NCI-H187 treated with DMSO at 0.1 percent for 48 hours (cell line): ENCODE measurements at places on chromosomes 7 and 10.

DNA sequence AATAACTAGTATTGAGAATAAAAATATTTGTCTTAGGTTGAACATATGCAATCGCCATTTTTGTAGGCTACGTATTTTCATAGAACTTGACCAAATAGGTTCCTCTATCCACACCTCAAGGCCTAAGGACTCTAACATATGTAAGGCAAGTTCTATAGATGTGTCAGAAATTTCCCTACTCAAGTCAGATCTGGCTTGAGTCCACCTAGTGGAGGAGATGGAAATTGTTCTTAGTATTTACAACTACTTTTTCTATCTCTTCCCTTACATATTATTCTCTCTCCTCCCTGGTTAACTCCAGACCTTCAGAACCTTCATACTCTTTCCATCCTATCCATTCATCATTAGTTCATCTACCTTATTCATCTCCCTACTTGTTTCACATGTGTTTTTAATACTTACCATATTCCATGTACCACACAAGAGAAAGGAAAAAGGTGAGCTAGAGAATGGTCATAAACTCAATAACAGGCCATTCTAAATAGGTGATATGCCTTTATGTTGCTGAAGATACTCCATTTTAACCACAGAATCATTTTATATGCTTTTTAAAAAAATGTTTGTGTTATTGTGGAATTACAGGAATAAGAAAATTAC is 174.5 kb upstream of the HDAC9 start:
- DNase-seq: no peak

GRCh38 chr7:70035519-70035918 is 437.2 kb downstream of the AUTS2 start:
- no peak for DNase-seq

- DNase-seq: no peak
Observed at GRCh38 chr10:178208-178607, 43.0 kb downstream of the ZMYND11 start.

DNA sequence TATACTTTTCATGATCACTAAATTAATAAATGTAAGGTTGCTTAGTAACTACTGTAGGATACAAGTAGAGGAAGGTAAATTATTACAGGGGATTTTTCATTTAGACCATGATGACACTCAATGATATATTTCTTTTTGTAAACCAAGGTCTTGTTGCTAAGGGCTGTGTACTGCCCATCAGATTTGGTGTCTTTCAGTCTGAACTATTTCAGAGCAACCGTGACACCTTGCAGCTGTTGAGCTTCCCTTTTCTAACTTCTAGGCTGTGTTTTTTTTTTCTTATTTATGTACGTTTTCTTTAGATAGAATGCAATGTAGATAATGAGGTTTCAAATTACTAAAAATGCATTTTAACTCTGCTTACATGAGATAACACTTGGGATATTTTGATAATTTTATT is 292.0 kb upstream of the MBL2 start:
- DNase-seq: no peak

DNA sequence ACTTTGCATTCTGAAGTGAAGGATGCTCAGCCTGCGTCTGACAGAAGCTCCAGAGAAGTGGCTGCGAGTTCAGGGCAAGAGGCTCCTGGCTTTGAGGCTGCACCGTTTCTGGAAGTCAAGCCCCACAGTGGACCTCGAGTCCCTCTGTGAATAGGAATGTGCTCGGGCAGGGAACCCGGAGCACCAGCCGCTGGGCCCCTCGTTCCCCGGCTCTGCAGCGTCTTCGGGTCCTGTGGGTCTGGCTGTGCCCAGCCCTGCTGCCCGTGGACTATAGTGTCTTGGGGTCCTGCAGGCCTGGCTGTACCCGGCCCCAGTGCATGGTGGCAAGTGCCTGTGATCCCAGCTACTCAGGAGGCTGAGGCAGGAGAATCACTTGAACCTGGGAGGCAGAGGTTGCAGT is 45.3 kb upstream of the PRKAR1B start:
- no peak for DNase-seq

- DNase-seq: no peak
Observed at GRCh38 chr10:84539216-84539615, 210.8 kb downstream of the CCSER2 start.

DNA sequence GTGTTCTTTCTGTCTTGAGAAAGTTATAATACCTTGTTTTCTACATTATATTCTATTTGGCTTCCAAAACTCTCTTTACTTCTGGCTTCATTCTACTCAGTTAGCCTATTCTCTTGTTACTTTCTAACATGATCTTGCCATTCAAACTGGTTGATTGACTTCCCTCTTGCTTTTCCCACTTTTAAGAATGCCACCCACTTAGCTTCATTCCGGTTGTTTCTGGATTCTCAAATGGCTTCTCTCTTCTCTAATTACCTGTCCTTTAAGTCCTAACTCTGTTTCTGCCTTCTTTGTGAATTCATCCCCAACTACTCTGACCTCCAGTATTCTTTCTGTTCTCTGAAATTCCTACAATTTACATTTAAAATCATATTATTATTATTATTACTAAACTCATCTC is 52.0 kb downstream of the ANKIB1 start:
- no peak for DNase-seq

DNA sequence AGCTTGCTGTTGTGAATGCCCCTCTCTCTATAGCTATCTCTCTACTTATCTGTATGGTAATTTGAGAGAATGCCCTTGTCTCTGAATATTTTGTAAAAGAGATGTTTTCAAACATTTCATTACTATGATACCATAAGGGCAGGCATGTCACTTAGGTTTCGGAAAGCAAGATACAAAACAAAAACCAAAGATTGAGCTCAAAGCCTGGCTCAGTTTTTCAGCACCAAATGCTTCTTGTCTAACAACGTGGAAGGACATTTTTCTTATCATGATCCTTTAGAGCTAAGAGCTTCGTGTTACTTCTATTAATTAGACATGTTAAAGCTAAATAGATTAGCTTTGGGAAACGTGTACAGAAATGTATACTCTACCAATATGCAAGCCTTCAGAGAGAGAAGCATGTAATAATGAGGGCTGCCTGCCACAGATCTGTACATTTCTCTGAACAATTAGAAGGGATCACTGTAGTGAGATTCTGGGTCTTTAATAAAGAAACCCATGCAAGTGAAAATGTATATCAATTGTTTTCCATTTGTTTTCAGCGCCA is 148.9 kb downstream of the ARID5B start:
- no peak for DNase-seq

DNA sequence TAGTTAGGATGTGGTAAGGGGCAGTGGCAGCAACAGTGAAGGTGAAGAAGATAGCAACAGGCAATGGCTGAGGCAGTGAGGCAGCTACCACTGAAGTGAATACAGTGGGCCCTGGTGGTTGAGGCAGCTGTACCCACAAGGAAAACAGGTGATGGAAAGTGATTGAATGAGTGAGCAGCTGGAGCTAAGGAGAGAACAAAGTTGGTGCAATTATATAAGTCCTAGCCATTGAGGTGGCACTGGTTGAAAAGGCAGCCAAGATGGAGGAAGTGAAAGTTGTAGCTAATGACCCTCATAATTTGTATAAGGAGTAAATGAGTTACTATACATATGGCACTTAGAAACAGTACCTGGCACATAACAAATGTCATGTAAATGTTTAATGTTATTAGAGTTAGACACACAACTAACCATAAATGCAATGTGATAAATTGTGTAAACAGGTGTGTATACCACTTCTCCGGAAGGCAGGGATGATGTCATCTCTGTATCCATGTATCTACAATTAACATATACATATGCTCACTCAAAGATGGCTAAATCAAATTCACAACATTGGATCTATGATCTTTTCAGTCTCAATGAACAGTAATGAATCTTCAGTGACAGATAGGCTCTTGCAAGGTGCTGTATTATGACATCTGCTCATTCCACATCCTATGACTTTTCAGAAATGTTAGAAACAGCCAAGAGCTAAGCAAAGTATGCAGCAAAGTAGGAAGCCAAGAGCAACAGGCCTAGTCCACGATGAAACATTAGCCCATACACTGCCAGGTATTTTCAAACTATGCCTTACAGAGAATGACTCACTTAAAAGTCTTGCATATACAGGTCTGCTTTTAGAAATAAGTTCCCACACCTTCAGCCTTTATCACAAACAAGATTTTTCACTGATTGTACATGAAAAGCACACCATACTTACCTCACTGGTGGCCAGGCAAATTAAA is 10.7 kb downstream of the XPNPEP1 start:
- DNase-seq: no peak

GRCh38 chr10:43229208-43230061 is 37.4 kb downstream of the RASGEF1A start:
- DNase-seq: no peak

DNA sequence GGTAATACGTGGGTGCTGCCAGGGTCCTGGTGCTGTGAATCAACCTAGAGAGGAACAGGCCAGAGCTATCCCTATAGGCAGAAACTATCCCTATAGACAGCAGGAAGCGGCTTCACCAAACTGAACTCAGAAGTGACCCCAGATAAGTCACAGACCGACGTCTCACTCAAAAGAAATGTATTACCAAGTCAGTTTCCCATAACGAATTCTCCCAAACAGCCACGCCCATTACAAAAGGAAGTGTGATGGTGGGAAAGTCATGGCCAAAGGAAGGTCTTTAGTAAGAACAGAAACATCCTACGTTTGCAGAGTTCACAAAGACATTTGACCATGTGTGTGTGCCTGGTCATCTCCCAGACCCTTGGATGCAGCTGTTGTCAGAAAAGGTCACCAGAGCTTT is 470.8 kb upstream of the ADARB2 start:
- DNase-seq: no peak

- DNase-seq: no peak
Observed at GRCh38 chr7:70132852-70133690, 534.8 kb downstream of the AUTS2 start.

DNA sequence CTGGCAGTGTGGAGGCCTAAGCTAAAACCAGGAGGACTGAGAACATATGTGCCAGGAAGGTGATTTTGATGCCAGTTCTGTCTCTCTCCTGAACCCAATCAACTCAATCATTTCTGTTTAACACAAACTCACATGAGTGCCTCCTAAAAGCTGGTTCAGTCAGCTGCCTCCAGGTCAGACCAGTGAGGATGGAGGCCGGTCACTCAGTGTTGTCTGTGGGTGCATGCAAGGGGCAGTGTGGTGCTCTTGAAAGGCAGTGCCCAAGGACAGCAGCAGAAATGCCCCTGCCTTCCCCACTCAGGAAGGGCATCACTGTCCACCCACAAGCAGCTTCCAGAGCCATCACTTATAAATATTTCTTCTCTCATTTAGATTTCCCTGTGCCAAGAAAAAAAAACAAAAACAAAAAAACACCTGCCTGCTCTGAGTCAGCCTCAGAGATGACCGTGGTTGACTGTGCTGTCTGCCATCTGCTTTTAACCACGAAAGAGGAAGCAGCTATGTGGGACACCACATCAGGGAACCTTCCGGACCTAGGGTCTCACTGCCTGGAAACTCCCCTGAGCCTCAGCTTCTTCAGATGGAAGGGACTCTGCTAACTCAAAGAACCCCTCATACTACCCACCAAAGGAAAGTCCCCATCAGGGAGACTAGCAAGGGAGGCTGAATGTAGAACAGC is 39.1 kb downstream of the VOPP1 start:
- DNase-seq: no peak

- DNase-seq: no peak
Observed at GRCh38 chr7:130397758-130398073, 17.4 kb downstream of the CPA1 start.

GRCh38 chr7:108099713-108100112 is 30.4 kb downstream of the LAMB4 start:
- DNase-seq: no peak

DNA sequence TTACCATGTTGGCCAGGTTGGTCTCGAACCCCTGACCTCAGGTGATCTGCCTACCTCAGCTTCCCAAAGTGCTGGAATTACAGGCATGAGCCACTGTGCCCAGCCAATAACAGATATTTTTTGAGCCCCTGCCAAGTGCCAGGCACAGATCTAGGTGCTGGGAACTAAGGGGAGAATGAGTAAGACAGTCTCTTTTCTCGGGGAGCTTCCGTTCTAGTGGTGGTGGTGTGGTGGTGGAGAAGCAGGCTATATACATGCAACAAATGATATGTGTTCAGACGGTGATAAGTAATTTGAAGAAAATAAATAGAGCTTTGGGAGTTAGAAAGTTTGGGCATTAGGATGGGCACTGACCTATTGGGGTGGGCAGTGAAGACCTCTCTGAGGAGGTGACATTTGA is 76.7 kb upstream of the VKORC1L1 start:
- DNase-seq: no peak

DNA sequence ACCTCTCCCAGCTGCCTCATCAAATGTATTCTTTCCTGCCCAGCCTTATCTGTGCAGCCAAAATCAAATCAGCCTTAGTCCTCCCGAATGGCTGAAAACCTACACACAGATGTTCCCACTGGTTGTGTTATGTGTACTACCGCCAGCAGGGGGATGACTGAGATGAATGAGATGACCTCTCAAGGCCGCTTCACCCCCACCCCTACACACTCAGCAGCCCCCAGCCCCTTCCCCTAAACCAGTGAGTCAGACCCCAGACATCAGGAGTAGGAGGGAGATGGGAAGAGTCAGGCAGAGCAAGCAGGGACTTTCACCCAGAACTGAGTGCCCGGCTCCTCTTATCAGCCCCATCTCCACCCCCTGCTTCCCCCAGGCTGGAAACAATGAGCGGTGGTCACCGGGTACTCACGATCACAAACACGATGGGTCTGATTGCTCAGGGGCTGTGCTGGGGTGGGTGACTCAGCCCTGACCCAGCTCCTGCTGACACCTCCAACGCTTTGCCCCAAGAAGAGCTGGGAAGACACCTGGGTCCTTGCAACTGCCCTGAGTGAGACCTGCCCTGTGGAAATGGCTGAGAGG is 6.5 kb upstream of the C10orf105 start:
- DNase-seq: no peak

DNA sequence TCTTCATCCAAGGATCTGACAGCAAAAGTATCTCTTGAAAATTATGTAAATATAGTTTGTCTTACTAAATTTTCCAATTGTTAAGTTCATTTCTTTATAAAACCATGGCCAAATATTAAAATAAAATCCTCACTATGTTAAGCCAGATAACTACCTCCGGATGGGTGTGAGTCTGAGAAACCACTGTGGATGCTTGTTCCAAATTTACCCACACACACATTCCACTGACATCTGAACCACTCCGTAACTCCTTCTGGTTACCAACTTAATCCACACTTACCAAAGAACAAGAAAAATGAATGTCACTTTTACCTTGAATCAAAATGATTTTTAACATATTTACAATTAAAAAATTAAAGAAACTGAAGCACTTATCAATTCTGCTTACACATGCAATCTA is 19.7 kb downstream of the CYTH3 start:
- DNase-seq: no peak

GRCh38 chr7:87187120-87187519 is 32.4 kb downstream of the TMEM243 start:
- no peak for DNase-seq

DNA sequence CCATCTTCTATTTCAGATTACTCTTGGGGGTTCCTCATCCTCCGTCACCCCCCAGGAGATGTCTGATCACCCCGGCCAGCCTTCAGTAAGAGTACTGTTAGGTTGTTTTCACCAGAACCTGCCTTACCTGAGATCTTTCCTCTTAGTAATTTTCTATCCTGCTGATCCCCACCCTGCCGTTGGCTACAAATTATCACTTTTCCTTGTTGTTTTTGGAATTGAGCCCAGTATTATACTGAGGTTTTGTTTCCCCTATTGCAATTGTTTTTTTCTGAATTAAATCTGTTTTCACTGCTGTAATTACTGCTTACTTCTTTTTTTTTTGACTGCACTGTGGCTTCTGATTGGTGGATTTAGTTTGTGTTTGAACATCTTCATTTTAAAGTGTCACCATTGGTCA is 14.7 kb downstream of the SPAM1 start:
- DNase-seq: no peak

- DNase-seq: no peak
Observed at GRCh38 chr10:6201516-6201975, 1.2 kb upstream of the PFKFB3 start.

GRCh38 chr7:127758105-127758504 is 106.1 kb downstream of the SND1 start:
- no peak for DNase-seq
